Activated CD4-positive, alpha-beta memory T cell treated with anti-CD3 and anti-CD28 coated beads, Interleukin-2, amount 10 ng/mL, durations not matched to agents 7 days and 5 days (primary cell): ENCODE measurements at places on chromosomes 5 and 9. TPM values are rescaled to one million over a fixed set of nuclear protein-coding genes. Genes with fewer than 3 reads are reported as not detected.

Gene ARID3C
- total RNA-seq = 0.18 TPM

GRCh38 chr5:72314571-72315172 is 5.4 kb downstream of the MRPS27 start:
- DNase-seq = no peak

DNA sequence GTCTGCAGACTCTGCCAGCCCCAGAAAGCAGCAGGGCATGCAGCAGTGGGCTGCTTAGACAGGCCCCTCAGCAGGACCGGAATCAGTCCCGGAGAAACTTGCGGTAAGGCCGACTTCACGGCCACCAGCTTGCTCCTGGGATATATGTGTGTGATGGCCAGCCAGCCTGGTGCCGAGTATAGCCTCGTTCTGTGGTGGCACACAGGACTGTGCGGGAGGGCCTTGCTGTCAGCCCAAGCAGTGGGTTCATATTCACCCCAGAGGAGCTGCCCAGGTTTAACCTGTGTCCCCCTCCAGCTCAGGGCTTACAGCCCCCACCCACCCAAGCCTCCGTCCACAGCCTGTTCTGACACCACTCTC is 112.9 kb downstream of the DAB2IP start:
- no peak for DNase-seq

GRCh38 chr9:761176-761792 is 80.2 kb upstream of the DMRT1 start:
- DNase-seq = no peak

- no peak for DNase-seq
Observed at GRCh38 chr9:109805050-109805449, 25.1 kb downstream of the PALM2AKAP2 start.

DNA sequence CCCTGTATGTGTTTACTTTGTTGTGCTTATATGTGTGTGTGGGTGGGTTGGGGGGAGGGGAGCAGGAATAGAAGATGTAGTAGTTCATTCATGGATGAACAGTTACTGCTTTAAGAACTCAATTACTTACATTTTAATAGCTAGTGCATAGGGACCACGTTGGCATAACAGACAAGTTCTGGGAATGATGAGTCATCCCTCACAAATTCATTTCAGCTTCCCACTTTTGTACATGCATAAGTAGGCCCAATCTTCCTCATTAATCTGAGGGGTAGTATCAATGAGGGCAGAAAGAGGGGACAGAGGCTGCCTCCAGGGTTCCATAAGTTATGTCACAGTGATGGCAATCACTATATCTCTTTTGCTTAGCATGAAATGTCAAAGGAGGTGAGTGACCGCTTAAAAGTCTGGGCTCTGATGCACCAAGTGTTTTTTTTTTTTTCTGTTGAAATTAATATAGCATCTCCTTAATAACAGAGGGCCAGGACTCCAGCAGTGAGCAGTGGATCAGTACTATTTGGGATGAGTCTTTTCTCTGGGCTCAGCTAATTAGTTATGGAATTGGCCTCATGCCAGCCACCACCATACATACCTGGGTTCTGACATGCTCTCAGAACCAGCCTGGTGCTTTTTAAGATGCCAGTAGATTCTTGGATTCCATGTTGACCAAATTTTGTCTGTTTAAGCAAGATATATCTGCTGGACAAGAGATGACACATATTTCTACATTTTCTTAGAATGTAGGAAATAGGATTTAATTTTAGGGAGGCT is 37.1 kb downstream of the PRDM6 start:
- no peak for DNase-seq

- DNase-seq = no peak
Observed at GRCh38 chr9:655875-656274, 185.6 kb upstream of the DMRT1 start.

Gene CDO1
- 0.50 TPM for total RNA-seq

Gene NPR3
- total RNA-seq = not detected

GRCh38 chr9:137050570-137050969 is 3.3 kb downstream of the ENTPD2 start:
- DNase-seq = no peak

Gene IARS1
- 145 TPM for total RNA-seq

GRCh38 chr5:10695055-10695649 is 65.9 kb downstream of the DAP start:
- no peak for DNase-seq

Gene IFNA13
- total RNA-seq = not detected

DNA sequence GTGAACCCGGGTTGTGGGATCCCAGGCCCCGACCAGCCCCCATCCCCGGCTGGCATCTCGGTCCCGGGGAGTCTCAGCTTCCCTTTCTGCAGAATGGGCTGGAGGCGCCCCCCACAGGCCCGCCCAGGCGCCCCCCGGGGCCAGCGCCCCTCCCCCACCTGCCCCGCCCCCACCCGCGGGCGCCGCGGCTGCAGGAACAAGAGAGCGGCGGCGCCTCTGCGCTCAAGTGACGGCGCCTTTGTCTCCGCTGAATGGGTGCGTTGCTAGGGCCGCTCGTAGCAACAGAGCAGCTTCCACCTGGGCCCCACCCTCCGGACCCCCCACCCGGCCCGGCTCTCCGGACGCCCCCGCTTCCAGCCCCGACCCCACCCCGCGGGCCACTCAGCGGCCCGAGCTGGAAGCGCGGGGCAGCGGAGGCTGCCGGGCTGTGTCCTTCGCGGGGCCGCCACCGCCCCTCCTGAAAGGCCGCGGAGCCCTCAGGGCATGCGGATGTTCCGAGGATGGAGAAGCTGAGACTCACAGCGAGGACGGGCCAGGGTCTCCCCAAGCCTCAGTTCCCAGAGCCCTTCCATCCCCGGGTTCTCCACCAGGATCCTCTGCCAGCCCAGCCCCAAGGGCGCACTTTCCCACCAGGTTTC is 27.5 kb downstream of the ADGRD2 start:
- DNase-seq = no peak

DNA sequence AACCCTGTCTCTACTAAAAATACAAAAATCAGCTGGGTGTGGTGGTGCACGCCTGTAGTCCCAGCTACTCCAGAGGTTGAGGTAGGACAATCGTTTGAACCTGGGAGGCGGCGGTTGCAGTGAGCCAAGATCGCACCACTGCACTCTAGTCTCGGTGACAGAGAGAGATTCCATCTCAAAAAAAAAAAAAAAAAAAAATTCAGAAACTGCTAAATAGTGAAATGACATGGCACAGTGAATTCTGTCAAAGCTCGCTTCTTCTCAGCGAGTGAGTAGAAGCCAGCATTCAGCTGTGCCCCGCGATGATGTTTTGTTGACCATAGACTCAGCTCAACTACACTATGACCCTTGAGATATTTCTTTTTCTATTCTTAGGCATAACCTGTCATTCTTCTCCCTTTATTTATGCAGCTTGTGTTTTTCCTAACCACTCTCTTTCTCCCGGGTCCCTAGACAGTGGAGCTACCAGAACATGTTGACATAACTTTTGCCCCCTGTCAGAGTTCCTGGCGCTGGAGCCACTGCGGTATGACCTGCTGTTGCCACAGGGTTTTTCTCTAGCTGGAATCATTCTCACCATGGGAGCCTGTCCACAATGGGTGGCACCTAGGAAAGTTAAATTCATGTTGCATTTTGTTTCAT is 13.5 kb upstream of the IQGAP2 start:
- DNase-seq = no peak

DNA sequence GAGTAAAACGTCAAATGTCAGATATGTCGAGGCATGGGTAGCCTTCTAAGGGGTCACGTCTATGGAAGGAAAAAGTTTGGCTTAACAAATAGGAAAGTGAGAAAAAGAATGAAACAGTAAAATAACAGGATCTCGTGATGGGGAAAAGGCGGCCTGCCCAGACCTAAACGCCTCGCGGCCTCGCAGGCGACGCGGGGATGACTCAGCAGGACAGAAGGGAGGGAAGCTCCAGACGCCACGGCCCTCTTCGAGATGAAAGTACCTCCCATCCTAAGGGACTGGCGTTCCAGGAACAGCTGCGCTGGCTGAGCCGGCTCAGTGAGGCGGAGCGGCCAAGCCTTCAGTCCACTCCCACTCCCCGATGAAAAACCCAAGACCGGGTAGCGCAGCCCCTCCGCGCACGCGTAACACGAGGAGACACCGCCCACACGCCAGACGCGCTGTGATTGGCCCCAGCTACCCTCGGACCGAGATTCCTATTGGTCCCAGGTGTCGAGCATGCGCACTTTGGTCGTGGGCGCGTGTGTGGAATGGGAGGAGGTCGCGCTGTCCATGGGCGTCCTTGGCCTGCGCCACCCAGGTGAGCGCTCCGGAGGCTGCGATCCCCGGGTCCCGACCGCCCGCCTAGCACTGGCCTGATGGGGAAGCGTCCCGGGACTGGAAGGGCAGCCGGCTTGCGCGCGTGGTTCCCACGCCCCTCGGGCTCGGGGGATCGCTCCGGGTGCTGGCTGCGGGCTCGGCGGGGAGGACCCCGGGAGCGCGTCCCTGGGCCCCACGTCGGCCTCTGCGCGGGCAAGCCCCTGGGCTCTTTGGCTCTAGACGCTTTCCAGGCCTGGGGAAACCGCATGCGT is 588.5 kb downstream of the MTRR start:
- DNase-seq = peak; percentile 72

GRCh38 chr9:104868687-104869404 is 59.1 kb downstream of the ABCA1 start:
- no peak for DNase-seq

GRCh38 chr9:88808019-88808656 is 183.1 kb upstream of the S1PR3 start:
- DNase-seq = no peak

GRCh38 chr5:12016159-12016746 is 112.0 kb upstream of the CTNND2 start:
- no peak for DNase-seq

DNA sequence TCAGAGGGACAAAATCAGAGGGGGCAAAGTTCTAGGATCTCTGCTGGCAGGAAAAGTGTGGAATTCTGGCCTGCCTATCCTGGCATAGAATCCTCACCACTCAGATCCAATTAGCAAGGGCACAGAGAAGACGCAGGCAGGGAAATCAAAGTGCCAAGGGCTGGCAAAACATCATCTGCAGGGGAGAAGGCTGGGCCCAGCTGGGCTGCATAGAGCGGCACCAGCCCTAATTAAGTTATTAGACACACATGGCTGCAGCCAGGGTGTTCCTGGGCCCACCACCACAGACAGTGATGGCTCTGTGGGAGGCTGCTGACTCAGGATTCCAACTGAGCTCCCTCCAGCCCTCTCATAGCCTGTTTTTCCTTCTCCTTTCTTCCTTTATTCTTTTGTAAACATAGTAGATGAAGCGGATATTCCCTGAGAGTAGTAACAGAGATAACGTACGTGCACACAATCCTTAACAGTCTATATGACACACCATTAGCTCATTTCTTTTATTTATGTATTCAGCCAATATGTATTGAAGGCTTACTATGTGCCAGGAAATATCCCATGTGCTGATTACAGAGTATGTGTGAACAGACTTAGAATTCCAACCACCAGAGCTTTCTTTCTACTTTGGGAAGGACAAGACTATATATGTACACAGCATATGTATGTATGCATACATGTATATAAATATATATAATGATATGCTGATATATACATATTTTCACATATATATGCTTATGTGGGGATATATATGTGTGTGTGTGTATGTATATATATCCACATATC is 236.1 kb downstream of the ASTN2 start:
- DNase-seq = no peak

Gene FOXD4L3
- total RNA-seq = not detected
